ENCODE measurements at places on chromosomes 2 and 18.

DNA sequence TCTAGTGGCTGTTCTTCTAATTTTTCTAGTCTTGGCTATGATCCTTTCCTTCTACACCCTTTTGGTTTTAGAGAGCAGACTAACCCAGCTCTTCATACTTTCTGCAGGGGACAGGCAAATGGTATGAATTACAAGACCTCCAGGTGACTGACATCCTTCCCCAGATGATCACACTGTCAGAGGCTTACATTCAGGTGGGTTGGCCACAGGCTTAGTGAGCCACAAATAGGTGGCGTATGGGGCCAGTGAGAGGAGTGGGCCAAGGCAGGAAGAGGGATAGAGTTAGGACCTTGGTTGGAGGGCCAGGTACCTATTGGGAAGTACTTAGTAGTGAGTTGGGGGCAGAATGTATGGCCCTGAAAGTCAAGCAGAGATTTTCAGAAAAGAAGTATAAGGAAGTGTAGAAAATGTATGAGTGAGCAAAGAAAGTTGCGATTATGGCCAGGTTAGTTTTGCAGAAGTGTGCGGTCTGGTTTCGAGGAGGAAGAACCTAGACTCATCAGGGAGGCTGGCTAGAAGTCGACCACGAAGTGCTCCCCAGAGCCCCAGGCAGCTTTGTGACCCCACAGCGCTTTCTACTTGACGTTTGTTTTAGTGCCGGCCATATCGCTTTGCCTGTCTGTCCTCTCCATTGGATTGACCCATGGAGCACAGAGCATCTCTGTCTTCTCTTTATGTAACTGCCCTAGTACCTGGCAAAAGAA, 20.0 kb downstream of the SFTPB start:
- no peak for DNase-seq

DNA sequence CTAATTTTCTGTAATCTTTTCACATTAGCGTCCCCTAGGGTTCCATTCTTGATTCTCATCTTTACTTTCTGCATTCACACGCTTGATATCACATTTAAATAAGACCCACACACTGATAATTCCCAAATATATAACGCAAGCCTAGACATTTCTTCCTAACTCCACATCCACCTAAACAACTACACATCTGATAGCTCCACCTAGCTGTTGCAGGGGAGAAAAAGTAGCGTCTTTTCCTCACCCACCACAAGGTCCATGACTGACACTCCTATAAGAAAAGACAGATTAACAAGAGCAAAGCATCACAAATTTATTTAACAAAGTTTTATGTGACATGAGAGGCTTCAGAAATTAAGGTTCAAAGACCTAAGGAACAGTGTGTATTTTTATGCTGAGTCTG, 862.2 kb upstream of the DDX18 start:
- no peak for DNase-seq

DNA sequence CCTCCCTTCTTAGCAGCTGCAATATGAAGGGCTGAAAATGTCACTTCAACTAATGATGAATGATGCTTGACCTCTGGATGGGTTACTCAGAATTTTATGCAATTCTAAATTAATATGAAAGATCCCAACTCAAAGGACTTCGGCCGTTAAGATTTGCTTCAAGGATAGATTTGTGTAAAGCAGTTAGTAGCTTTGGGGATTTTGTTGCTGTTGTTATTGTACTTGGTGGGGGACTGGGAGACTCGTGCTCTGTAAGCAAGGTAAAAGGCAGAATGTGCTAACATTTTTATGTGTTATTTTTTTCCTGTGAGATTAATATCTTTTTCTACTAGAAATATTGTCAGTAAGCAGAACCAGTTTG, 478.8 kb downstream of the ARHGAP15 start:
- DNase-seq: no peak

GRCh38 chr2:16709769-16710168, 44.1 kb upstream of the CYRIA start:
- no peak for DNase-seq

- DNase-seq: peak; percentile 70
Observed at GRCh38 chr2:61419129-61419528, 51.8 kb downstream of the USP34 start.

- DNase-seq: no peak
Observed at GRCh38 chr2:240296476-240297255, 138.8 kb upstream of the GPC1 start.

GRCh38 chr18:50341443-50341842, 33.4 kb upstream of the SKA1 start:
- no peak for DNase-seq

- no peak for DNase-seq
Observed at GRCh38 chr2:5868931-5869330, 176.7 kb downstream of the SOX11 start.

GRCh38 chr2:149152469-149152953, 114.0 kb downstream of the LYPD6B start:
- DNase-seq: no peak

- DNase-seq: no peak
Observed at GRCh38 chr2:159070235-159070634, 101.8 kb downstream of the TANC1 start.

- DNase-seq: no peak
Observed at GRCh38 chr18:22093731-22094357, 75.5 kb upstream of the GATA6 start.

DNA sequence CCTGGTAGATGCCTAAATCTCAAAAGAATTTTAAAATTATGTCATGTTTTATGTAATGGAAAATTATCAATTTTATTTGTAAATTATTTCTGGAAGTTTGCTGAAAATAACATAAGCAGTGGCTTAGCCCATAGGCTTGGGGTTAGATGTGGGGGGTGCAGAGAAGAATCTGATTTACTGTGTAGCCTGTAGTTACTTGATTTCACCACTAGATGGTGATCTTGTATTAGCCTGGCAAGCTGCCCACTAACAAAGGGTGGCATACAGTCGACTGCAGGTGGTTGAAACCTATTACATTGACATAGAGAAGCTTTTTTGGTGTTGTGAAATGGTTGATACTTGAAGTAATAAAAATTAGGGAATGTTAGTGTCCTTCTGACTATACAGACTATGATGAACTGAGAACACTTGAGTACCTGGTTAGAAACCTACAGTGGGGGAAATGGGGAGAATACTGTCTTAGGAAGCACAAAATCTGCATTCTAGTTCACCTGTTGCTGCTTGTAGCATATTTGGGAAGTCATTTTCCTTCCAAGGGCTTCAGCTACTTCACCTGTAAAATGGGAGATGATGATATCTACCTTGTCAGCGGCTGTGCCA, 191.0 kb upstream of the LHCGR start:
- DNase-seq: peak; percentile 41

DNA sequence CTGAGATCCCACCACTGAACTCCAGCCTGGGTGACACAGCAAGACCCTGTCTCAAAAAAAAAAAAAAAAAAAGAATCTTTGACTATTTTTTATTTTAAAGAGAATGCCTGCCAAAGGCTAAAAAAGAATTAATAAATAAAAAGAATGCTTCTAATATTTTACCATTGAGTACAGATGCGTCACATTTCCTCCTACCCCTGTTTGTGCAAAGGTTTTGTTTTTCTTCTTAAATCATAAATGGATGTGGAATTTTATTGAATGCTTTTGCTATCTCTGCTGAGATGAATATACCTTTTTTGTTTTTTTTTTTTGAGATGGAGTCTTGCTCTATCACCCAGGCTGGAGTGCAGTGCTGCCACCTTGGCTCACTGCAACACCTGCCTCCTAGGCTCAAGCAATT, 22.8 kb downstream of the CYBRD1 start:
- no peak for DNase-seq

- no peak for DNase-seq
Observed at GRCh38 chr2:7403092-7403775, 486.0 kb downstream of the RNF144A start.

GRCh38 chr2:81324046-81324445, 1019.5 kb upstream of the LRRTM1 start:
- no peak for DNase-seq

GRCh38 chr2:234705108-234705507, 208.2 kb upstream of the ARL4C start:
- no peak for DNase-seq

DNA sequence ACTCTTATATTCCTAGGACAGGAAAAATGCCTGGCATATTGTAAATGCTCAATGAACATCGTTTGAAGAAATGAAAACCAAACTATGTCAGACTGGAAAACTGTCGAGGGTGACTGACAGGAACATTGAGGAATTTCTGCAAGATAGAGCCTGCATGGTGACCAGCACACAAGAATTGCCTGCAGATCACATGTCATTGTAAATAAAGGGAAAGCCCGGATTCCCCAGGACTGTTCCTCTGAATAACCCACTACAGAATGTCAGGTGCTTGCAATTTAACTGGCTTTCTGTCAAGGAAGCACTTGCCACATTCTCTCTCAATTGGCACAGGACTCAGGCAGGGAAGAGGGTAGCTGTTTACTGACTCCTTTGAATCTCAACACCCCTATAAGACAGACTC, 129.0 kb upstream of the REG3G start:
- no peak for DNase-seq

- no peak for DNase-seq
Observed at GRCh38 chr18:4077721-4078120, 377.4 kb downstream of the DLGAP1 start.

DNA sequence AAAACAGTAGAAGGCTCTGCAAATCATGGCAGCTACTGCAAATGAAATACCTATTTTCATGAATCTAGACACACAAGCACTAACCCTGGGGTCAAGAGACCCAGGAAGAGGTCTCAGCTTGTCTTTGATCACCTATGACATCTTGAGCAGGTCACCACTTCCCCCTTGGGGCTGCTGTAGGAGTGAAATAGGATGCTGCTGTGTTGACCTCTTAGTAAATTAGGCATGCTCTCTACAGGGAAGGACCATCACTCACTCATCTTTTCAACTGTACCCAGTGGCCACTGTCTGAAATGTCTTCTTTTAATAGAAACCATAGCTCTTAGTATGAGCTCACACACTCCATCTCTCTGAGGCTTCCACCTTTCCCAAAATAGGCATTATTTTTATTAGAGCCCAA, 83.8 kb downstream of the NCK2 start:
- DNase-seq: no peak

GRCh38 chr2:207423886-207424285, 105.9 kb upstream of the CREB1 start:
- DNase-seq: peak; percentile 86

- DNase-seq: peak; percentile 44
Observed at GRCh38 chr18:1663879-1664705, 759.4 kb downstream of the ADCYAP1 start.

GRCh38 chr18:24826605-24827004, 366.2 kb downstream of the HRH4 start:
- no peak for DNase-seq
